NCI-H1930 (cell line): ENCODE measurements at places on chromosomes 6 and 20.

- DNase-seq, result no peak
Measured at GRCh38 chr6:25302677-25303128, 23.5 kb downstream of the CARMIL1 start.

DNA sequence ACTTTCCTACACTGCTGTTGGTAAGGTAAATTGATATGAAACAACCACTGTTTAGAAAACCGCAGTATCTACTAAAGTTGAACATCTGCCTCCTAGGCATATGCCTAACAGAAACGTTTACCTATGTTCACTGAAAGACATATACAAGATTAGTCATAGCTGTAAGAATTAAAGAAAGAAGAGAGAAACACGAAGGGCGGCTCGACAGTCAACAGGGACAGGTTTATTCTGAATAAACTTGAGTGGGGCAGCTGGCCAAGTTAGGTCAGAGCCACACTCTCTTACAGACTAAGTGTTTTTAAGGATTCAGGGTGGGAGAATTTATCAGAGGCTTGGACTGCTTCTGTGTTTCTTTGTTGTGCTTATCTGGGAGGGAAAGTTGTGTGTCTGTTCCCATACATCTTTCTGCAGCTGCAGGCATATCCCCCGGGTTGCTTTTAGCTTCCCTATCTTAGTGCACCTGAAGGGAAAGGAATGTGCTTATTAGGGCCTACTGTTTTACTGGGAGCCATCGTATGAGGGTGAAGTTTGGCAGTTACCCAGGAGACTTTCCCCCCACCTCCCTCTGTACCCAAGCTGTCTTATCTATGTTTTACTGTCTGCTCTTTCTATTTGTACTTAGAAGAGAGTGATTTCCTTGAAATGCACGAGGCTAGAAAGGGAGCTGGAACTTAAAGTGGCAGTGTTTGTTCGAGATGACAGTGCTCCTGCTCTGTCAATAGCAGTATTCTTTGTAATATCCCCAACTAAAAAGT lies 20.4 kb downstream of the PROCR start:
- no peak for DNase-seq

- no peak for DNase-seq
Measured at GRCh38 chr6:105608711-105609374, 206.0 kb upstream of the PREP start.

DNA sequence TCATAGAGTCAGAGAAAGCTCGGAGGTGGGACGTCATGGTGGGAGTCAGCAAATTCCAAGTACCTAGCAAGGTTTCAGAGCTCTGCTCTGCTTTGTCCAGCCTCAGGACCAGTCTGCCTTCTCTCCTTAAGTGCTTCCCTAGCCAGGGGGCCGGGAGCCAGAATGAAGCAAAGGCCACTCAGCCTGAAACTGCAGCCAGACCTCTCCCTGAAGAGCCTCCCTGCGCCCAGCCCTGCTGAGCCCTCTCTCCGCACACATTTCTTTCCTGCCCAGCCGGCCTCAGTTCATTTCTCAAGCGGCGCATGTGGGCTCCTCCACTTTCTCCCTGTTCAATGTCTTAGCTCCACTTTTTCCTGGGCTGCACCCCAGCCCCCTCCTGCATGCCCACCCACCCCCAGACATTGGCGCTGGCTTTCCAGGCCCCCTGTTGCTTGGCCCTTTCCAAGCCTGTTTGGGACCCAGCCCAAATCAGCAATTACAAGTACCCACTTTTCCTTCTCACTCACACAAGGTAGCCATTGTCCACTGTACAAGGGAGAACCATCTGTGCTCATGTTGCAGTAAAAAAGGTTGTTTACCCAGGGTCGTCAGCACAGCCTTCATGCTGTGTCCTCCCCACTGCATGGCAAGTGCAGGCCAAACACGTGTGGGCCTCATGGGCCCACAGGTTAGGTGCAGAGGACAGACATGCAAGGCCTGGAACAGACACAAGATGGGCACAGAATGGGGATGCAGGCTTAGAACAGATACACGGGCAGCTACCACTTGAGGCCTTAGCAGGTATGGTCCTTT lies 147.1 kb downstream of the MRPL14 start:
- DNase-seq, result no peak

- DNase-seq, result no peak
Measured at GRCh38 chr20:4006640-4007039, 8.7 kb downstream of the RNF24 start.

GRCh38 chr20:34996243-34997028 lies 40.8 kb downstream of the MYH7B start:
- no peak for DNase-seq

GRCh38 chr20:36342331-36343120 lies 36.4 kb downstream of the DLGAP4 start:
- DNase-seq, result no peak

DNA sequence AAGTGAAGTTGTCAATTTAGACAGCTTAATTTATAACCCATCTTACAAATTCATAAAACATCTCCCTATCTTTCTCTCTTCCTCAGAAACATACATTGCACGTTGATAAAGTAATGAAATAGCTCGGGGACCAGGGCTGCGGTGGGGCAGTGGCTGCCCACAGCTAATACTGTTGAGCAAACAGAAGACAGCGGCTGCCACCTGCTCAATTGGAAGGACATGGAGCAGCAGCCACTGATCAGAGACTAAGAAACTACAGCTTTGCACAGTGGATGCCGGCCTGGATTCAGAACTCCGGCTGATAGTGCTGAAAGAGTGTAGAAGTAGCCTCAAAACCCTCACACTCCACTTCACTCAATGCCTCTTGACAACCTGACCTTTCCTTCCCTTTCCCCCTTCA lies 157.9 kb upstream of the PDE10A start:
- no peak for DNase-seq

DNA sequence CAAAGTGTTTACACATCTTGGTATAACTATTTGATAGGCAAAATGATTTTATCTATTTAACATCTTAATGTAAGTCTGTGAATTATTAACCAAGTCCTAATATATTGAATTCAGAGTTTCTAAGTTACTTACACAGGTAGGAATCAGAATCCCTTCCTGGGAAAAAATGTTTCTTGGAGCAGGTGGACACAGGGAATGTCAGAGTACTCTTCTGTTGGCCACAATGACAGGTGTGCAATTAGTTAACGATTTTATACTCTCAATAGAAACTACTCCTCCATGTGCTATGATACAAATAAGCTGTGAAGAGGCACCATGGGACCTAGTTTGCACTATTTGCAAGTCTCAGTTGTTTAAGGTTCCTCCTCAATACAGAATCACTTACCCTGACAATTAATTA lies 821 bp upstream of the TAAR5 start:
- no peak for DNase-seq

GRCh38 chr20:16257021-16257420 lies 316.2 kb downstream of the KIF16B start:
- no peak for DNase-seq

DNA sequence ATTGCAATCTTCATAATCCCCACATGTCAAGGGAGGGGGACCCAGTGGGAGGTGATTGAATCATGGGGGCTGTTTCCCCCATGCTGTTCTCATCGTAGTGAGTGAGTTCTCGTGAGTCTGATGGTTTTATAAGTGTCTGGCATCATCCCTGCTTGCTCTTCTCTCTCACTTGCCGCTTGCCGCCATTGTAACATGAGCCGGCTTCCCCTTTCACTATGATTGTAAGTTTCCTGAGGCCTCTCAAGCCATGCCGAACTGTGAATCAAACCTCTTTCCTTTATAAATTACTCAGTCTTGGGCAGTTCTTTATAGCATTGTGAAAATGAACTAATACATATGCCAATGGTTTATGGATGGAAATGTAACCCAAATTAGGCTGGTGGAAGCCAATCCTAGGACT lies 109.4 kb upstream of the AKAP12 start:
- DNase-seq, result no peak

DNA sequence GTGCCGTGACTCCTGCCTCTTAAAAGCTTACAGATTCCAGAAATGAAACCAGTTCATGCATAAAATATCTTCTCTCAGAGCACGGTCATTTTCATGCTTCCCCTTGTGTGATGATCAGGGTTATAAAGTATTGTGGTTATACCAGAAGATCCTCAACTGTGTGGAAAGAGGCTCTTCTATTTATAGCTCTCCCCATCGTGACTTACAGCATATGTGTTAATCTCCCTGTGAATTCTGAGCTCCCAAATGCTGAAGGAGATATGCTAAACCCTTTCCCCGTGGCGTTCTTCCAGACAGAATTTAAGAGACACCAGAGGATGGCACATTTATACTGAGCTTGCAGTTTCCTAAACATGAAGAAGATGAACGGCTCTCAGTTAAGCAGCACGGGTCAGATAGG lies 158.8 kb downstream of the CDH26 start:
- DNase-seq, result no peak

- DNase-seq, result no peak
Measured at GRCh38 chr6:149680503-149680902, 32.0 kb upstream of the KATNA1 start.

GRCh38 chr20:38196076-38196475 lies 31.0 kb upstream of the TGM2 start:
- DNase-seq, result no peak

GRCh38 chr6:150680510-150680909 lies 80.8 kb downstream of the PLEKHG1 start:
- DNase-seq, result no peak

- no peak for DNase-seq
Measured at GRCh38 chr6:151698931-151699700, 108.4 kb upstream of the ESR1 start.

GRCh38 chr6:134642279-134642678 lies 307.6 kb downstream of the ALDH8A1 start:
- DNase-seq, result no peak

DNA sequence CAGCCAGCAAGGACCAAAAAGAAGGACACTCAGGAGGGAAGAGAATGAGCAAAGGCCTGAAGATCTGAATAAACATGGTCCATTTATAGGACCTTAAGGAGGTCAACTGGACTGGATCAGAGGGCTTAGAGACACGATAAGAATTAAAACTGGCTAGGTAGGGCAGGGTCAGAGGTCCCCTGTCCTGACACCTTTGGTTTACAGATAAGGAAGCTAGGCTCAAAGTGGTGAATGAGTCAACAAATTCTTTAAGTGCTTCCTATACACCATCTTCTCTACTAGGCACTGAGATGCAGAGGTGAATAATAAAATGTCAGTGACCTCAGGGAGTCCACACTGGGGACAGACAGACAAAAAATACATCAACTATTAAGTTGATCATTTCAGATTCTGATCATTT lies 70.3 kb downstream of the HIVEP2 start:
- DNase-seq, result no peak

DNA sequence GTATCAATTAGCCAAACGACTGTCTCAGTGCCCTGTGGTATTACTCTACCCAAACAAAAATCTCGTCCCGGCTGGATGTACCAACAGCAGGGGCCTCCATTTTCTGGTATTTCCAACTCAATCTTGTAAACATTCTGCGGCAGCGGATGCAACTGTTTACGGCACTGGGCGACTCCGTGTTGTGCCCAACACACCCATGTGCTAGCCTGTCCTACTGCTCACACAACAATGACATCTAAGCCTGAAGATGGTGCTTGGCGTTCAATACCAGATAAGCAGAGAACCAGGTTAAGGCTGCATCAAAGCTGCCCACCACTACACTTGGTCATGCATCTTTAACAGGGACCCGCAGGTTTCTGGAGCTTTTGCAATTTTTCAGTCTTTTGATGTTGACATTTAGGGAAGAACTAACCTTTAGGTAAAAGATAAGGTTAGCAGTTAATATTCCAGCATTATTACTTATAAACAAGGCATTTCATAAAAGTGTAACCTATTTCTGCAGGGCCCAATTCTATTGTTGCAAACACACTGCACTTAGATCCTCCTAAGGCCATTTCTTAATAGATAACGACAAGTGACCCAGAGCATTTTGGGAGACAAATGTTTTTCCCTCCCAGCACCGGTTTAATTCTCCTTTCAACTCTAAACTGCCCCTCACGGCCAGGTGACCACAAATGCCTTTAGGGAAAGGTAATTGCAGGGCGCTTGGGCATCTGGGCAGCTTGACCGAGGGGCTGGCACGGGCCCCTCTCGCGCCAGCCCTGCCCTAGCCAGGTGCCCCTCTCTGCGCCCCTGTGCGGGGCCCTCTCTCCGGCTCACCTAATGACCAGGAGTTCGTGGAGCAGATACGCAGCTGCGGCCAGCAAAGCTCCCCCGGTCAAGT lies 945 bp downstream of the FAXC start:
- no peak for DNase-seq

GRCh38 chr20:50674138-50674825 lies 17.1 kb downstream of the RIPOR3 start:
- DNase-seq, result no peak

DNA sequence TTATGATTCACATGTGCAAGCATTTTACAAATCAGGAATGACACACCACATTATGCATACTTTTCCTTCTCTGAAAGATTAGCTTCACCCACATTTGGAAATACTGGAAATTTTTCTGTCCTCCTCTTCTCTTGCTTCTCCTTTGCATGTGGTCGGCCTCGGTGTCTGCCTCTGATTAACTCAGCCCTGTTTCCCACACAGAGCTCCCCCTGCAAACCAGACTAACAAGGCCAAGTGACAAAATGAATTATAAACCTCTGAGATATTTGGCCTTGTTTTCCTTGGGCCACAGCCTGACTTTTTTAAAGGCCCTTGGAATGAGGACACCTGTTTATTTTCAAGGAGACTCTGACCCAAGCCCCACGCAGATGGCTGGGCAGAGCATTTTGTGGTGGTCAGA lies 9.0 kb upstream of the CCN6 start:
- no peak for DNase-seq

DNA sequence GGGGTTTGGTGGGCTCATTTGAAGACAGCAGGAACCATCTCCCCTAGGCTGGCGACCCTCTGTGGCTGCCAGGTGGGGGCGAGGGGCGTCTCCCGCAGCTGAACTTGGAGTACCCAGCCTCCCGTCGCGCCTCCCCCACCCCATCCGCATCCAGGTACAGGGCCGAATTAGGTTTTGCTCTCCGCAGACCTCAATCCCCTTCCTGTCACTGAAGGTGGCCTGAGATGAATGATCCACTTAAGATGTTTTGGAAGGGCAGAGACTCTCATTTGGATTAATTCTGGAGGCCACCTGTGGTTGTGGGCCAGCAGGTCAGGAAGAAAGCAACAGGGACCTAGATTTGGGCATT lies 493 bp downstream of the CD83 start:
- no peak for DNase-seq

- DNase-seq, result no peak
Measured at GRCh38 chr6:133814238-133814637, 74.7 kb upstream of the TCF21 start.

DNA sequence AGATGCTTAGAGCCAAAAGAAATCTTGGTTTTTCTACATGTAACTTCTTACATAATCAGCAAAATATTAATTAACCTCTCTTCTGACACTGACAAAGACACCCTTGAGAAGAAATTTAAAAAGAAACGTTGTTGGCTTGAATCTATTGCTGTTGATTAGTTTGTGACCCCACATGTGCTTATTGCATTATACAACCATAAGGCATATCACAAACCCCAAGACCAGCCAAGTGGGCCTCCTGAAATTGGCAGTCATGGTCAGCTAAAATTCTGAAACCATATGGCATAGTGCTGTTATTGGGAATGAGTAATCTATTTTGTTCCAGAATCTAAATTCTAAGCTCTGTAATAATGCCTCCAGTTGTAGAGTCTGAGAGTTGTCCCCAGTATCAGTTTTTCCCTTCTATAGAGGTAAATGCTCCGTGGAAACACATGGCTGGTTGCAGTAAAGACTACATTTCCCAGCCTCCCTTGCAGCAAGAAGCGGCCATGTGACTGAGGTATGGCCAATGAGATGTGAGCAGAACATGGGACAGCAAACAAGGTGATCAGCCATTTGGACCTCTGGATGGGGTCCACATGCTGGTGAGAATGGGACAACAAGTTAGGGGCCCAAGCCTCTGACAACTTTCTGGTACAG lies 42.3 kb upstream of the PTPN1 start:
- no peak for DNase-seq
